ENCODE measurements at places on chromosomes 1 and 21.

DNA sequence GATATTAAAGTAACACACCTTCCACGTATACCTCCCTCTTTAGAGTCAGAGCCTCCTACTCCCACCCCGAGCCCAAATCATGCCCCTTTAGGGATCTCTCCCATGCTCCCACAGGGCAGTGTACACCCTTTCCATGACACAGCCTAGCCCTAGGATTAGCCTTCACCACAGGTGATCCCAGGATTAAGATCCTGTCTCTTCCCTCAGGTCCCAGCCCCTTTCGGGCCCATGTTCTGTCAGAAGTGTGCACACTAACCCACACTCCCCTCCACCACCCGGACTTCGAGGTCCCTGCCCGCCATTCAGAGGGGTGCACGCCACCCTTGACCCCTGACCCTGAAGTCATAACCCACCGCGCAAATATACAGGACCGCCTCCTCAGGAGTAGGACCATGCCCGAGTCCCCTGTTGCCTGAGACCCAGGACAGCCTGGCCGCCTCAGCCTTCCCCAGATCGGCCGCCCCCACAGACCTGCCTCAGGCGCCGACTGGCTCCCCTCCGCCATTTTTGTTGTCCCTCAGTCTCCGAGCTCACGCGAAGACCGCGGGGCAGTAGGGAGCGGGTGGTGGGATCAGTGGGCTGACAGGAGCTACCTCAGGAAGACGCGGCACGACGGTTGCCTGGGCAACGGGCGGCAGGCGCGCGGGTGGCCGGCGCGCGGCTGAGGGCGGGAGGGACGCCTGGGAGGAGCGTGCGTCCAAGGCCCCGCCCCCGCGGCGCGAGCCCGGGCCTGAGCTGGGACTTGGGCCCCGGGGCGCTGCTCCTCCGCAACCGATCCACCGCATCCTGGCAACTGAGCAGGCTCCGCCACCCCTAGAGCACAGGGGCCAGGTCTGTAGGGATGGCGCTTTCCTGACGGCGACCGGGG is at the start of gene AGBL4:
Gene AGBL4 (minus strand): TSS at position 663 of the 868 bp plus-strand sequence.
- peak; percentile 78 for DNase-seq

GRCh38 chr21:44360159-44360558 is 6.7 kb downstream of the TRPM2 start:
- DNase-seq = peak; percentile 72

- DNase-seq = no peak
These were observed 2.5 kb downstream of the KRTAP10-11 start for GRCh38 chr21:44648557-44649311.

DNA sequence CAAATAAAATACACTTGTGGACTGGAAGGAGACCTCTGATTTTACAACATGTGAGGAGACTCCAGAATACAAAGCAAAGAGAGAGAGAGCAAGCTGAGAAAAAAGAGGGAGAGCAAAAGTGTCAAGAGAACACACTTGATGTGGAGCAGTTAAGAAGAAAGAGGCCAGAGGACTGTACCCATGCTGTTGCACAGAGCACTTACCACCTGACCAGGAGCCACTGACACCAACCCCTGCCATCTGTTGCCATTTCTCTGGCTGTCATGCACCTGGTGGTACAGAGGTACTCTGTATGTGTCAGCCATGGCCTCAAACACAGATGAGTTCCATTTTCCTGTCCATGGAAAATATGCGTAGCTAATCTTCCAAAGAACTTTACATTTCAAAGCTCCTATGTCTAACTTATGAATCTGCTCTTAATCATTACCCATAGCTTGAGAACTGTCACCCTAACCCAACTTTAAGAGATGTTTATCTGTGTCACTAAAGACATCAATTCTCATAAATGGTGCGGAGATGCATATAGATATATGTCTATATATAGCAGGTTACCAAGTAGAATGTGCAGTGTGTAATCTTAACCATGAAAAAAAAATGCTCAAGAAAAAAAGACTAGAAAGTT is 32.8 kb upstream of the ABCD3 start:
- DNase-seq = no peak

DNA sequence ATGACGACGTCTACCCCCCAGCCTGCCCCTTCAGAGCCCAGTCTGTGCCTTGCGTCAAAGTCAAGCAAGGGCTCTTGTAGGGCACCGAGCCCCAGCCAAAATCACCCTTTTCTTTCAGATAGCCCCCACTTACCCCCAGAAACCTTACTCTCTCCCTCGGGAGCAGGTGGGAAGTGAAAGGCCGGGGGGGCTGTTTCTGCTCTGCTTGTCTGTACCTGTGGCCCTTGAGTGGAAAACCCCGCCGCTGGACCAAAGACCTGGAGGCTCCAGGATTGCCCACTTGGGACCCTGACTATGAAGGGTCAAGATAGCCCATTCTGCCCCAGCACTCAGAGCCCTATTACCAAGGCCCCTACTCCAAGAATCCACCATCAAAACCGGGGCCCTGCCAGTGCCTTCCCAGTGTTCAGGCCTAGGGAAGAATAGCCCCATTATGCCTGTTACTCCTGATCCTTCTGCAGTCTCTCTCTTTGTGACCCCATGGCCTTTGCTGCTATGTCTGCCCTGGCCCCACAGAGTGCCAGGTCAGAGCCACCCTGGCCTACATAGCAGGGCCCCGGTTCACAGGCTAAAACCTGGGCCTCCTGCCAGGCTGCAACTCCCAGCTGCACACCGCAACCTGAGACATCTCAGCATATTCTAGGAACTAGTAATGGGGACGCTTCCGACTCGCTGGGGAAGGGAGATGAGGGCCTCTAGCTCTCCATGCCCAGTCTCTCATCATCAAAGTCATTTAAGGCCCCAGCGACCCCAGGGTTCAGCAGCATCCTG is 22.2 kb upstream of the HPDL start:
- DNase-seq = peak; percentile 80
